ENCODE measurements at places on chromosomes 2 and 18.

DNA sequence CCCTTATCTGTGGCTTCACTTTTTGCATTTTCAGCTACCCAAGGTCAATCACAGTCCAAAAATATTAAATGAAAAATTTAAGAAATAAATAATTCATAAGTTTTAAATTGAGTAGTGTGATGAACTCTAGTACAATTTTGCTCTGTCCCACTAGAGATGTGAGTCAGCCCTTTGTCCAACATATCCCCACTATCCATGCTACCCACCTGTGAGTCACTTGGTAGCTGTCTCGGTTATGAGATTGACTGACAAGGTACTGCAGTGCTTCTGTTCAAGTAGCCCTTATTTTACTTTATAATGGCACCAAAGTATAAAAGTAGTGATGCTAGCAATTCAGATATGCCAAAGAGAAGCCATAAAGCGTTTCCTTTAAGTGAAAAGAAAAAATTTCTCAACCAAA lies 28.8 kb downstream of the ADCY3 start:
- DNase-seq = no peak

- peak; percentile 64 for DNase-seq
Measured at GRCh38 chr18:23238152-23238531, 102.9 kb downstream of the CABLES1 start.

GRCh38 chr2:236085647-236086046 lies 82.5 kb downstream of the GBX2 start:
- DNase-seq = no peak

GRCh38 chr2:142075826-142076225 lies 55.0 kb downstream of the LRP1B start:
- no peak for DNase-seq

DNA sequence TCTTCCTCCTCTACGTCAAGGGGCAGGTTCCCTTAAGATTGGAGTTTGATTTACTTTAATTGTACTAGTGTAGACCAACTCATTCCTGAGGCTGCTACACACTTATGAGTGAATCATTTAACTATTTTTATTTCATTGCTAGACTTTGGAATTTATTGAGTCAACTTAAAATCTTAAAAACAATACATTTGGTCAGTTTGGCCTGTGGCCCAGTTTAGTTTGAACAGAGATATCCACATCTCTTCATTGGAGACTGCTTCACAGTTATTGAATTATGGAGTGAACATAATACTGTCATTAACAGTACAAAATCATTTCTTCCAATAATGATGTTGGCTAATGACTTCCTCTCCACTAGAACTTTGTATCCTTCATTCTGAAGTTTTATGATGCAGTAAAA lies 34.5 kb upstream of the STPG4 start:
- DNase-seq = peak; percentile 66

DNA sequence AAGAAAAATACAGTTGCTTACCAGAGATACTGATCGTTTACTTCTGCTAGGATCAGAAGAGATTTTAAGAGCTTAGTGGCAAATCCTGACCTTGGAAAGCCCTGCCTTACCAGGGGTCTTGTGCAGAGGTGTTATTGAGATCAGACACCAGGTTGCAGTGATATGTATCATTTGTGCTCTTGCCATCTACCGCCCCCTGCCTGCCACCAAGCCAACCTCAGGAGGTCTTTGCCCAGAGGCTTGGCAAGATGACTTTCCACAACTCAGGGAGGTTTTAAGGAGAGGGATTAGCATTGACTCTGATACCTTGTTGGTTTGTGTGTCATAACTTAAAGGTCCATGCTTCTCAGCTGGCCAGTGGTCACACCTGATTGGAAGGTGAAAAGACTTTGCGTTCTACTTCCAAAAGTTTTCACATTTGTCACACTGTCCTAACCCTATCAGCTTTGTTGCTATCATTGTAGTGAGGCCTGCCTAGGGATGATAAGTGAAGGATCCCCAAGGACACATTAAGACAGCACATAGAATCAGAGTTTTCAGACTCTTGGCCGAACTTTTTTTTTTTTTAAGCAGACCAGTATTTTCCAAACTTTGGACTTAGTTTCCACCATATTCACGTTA lies 46.2 kb upstream of the MGAT5 start:
- DNase-seq = peak; percentile 23

Data from urothelium cell line (cell line).